Left cardiac atrium (tissue), 4 donors: ENCODE measurements at places on chromosomes 4 and X.

DNA sequence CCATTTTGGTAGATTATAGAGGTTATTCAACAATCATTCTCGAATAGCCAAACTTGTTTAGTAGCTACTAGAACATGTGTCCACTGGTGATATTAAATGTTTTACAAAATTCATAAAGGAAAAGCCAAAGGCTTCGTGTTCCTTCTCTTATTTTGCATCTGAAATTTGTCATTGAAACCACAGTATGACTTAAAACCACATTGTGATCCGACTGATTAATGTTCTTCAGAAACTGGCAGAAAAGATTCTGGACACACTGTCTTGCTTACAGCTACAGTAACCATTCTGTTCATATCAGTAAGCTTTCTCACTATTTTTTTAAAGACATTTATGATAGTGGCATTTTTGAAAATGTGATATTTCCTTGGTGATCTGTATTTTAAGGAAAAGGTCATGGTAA, 2.6 kb upstream of the SMARCA1 start:
- DNase-seq = no peak

- DNase-seq = no peak
Observed at GRCh38 chr4:72899621-72900020, 169.9 kb downstream of the COX18 start.

DNA sequence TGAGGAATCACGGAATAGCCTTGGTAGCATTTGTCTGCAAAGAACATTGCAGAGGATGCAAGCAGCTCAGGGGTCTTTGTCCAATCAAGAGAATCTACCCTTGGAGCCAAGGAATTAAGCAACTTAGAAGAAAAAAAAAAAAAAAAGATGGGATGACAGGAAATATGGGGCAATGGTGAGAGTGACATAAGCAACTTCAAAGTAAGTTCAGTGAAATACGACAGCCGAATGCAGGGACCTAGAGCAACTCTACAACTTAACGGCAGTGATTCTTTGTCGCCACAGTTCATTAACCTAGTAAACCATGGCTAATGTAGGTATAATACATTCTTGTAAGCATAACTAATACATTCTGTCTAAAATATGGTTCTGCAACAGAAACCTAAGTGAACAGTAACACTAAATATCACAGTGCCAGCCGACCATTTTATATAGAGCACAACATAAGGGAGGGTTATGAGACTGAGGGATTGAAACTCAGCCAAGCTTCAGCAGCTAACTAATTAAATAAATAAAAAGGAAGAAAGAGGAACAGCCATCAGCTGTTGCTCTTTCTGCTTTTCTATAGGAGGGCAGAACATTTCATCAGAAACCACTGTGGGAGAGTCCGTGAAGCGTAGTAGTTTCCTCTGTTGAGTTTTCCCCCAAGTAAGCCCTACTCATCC, 74.7 kb downstream of the PPARGC1A start:
- no peak for DNase-seq

GRCh38 chr4:10773010-10773409, 88.4 kb upstream of the CLNK start:
- no peak for DNase-seq

GRCh38 chr4:47836641-47837093, 1.2 kb downstream of the CORIN start:
- DNase-seq = peak; percentile 88

GRCh38 chr4:72938516-72938915, 131.0 kb downstream of the COX18 start:
- no peak for DNase-seq
